ENCODE measurements at places on chromosomes 12 and 14. TPM values are rescaled to one million over a fixed set of nuclear protein-coding genes. Genes with fewer than 3 reads are reported as not detected.
A peak's percentile ranks its signal among the peaks of the same experiment; 100 is the strongest.

DNA sequence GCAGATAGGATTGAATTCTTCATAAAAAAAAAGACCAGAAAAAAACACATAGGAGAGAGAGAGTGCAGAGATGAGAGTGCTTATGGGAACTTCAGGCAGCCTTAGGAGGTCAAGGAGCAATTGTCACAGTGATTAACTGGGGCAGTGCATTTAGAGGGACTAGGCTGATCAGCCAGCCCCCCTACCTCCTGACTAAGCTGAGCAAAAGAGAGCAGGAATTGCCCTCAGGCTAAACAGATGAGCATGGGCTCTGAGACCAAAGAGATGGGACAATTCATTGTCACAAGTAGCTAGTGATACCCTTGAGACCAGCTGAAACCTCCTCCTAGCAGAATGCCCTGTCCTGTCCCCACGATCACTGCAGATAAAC lies 124.0 kb downstream of the BTG1 start:
- DNase-seq = no peak

Gene MOAP1
- 29.7 TPM for total RNA-seq

Gene SNX6
- total RNA-seq = 86.5 TPM

- peak; percentile 60 for DNase-seq
These were observed 645.2 kb downstream of the VRK1 start for GRCh38 chr14:97442363-97442762.

- DNase-seq = no peak
These were observed 6.6 kb downstream of the ZNF664 start for GRCh38 chr12:123979566-123979965.

DNA sequence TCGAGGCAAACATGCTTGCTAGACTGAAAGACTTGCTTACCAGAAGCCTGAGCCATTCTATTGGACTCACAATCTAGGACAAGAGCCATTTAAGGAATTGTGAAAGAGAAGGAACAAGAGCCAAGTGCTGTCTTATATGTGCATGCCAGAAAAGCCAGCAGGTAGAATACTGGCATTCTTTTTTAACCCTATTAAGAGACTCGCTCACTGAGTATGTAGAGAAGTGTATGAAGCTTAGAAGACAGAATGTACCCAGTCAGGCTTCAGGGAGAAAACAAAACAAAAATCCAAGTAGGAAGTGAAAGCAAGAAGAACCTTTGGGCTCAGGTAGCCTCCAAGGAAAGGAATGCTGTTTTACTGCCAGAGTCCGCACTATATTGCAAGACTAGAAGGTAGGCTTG lies 65.9 kb downstream of the DCAF5 start:
- DNase-seq = no peak

Gene INHBC
- not detected for total RNA-seq

DNA sequence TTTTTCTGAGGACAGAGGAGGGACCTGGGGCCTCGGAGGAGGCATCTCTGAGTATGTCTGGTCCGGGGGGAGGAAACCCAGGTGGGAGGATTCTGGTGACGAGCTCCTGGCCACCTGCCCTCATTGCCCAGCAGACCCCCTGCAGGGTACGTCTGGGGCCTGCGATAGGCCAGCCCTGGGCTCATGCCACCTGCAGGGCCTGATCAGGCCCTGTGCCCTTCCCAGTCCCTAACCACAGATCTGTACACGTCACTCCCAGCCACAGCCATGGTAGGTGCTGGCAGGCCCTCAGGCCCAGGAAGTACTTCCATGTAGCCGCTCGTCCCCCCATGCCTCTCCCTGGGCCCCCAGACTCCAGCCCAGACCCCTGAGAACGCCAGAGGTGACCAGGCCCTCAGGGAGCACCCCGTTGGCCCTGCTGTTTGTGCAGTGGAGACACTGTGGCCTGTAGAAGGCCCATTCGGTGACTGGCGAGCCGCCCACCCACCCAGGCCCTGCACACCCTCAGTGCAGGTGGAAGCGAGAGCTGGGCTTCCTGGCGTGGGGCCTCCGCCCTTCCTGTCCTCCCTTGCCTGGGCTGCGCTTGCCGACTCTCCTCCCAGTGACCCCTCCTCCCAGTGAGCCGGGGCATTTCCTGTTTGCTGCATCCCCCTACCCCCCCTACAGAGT lies 5.7 kb downstream of the INF2 start:
- no peak for DNase-seq

- no peak for DNase-seq
These were observed 209.7 kb downstream of the PRKD1 start for GRCh38 chr14:29717901-29718300.

DNA sequence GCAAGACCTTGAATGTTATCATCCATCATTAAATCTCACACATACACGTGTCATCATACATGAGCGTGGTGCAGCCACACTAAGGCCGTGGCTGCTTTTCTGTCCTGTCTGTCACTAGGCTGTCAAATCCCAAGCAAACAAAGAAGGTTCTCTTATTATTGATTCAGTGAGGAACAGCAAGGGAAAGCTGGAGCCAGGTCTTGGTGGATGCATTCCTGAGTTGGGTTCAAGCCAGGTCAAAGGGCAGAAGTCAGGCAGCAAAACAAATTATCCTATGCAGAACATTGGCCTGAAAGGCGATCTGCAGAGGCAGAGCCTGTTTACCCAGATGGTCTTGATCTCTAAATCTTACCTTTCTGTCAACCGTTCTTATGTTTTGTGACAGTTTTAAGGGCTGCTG lies 252.3 kb downstream of the NEDD1 start:
- no peak for DNase-seq

Gene TOMM20L
- not detected for total RNA-seq

GRCh38 chr14:57785058-57785457 lies 80.8 kb downstream of the SLC35F4 start:
- no peak for DNase-seq

GRCh38 chr14:50615552-50615951 lies 52.6 kb downstream of the SAV1 start:
- no peak for DNase-seq

DNA sequence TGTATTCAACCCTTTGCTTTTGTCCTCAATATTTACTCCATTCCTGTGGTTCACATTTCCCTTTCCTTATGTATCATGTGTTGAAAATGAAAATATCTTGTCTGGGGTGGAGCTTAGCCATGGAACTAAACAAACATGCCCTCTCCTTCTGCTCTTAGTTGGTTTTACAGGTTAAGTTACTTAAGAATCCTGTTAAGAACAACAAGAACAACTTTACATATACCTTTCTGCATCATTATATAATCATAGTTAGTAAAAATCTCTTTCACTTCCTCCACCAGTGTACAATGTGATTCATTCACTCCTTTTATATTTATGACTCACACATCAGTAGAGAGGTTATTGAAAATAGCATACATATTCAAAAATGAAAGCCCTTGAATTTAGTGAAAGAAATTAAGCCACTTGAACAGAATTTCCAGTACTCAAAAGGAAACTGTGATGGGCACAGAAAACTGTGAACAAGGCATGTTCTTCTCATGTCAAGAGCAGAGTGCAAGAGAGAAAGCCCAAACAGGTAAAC lies 307.7 kb downstream of the CCDC91 start:
- DNase-seq = no peak

- DNase-seq = no peak
These were observed 18.8 kb downstream of the NIN start for GRCh38 chr14:50812180-50812579.

- no peak for DNase-seq
These were observed 97.3 kb upstream of the BTG1 start for GRCh38 chr12:92242907-92243306.

Gene TNFAIP2
- total RNA-seq = 66.2 TPM

- no peak for DNase-seq
These were observed 523 bp upstream of the SLC6A15 start for GRCh38 chr12:84913129-84913515.

GRCh38 chr14:41606532-41607303 lies at the start of gene LRFN5:
Gene LRFN5, plus strand, starts transcription at chr14:41606876.
- DNase-seq = no peak

Gene SLC6A15
- 0.09 TPM for total RNA-seq

Gene OR4E2
- 0.09 TPM for total RNA-seq

GRCh38 chr12:47868041-47868440 lies 36.8 kb downstream of the VDR start:
- DNase-seq = no peak

- DNase-seq = no peak
These were observed 1330.1 kb upstream of the USP15 start for GRCh38 chr12:60930151-60930550.

- DNase-seq = no peak
These were observed 49.3 kb downstream of the RAB35 start for GRCh38 chr12:120067084-120067869.

Gene OAS3
- 12.7 TPM for total RNA-seq

DNA sequence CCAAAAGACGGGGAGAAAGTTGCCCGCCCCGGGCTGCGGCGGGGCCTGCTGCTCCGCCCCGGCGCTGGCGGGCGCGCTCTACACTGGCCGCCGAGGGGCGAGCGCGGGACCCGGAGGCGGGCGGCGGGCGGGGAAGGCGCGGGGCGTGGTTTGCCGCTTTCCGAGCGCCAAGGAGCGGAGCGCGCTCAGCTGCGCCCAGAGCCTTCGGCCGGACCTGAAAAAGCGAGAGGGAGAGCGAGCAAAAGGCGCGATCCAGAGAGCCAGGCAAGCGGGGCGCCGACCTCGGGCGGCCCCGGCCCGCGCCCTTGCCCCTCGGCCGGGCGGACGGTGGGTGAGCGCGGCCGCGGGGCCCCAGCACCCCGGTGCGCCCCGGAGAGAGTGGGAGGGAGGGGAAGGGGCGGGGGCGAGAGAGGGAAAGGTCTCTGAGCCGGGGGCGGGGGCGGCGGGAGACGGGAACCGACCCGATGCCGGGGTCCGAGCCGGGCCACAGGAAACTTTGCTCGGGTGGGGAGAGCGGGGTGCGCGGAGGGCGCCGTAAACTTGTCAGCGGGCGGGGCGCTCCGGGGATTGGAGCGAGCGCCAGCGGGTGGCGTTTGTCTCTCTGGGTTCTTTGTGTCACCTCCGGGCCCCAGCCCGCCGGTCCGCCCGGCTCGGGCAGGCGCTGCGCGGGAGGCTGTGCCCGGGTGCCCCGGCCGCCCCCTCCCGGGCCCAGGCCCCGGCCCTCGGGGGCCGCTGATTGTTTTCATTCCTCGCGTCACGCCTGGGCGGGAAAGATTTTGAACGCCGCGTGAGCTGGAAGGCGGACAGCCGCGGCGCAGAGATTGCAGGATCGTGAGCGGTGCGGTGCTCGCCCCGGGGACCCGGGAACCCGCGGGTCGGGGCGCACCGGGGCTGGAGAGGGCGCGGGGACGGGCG lies at the start of gene SYNE2:
SYNE2 (plus strand) TSS at position 188 of the 915 bp plus-strand sequence. CDS start 56,145 bp downstream, outside the sequence.
- DNase-seq = peak; percentile 65
